Activated T-cell treated with anti-CD3 and anti-CD28 coated beads, Interleukin-2, amount 50 U/mL, for 4 hours (primary cell): ENCODE measurements at places on chromosomes 12 and 14. TPM values are rescaled to one million over a fixed set of nuclear protein-coding genes. Genes with fewer than 3 reads are reported as not detected.

Gene PKP2
- 0.16 TPM for total RNA-seq

DNA sequence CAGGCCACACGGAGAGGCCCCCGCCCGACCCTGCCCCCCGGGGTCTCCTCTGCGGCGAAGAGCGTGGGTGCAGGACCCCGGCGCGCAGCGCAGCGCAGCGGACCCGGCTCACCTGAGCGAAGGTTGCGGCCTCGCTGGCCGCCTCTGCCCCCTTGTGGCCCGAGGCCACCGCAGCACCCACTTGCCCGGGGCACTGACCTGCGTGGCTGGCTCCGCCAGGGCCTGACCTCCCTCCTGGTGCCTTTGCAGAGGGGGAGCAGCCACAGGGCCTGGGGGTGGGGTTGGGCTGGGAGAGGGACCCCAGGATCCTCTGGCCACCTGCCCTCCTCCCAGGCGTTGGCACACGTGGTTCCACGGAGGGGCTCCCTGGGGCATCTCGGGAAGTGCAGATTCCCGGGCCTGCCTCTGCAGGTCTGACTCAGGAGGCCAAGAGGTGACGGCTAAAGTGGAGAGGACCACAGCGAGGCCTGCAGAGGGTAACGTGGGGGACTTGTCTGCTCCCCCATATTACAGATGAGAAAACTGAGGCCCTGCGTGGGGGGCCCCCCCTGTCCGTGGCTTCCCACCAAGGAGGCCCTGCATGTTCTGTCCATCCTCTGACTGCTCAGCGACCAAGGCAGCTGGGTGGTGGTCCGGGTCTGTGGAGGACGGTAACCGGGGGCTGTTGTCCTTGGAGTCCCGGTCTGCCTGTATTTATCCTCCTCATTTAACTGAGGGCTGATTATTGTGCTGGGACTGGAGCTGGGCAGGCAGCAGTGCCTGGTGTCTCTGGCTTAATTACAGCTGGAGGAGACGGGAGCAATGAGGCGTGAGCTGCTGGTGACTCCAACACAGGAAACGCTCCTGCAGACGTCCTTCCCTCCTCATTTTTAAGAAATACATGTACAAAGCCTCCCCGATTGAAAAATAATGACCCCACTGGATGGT, 67.9 kb upstream of the BEGAIN start:
- DNase-seq = peak; percentile 31

GRCh38 chr12:76455582-76456345, 103.8 kb downstream of the OSBPL8 start:
- no peak for DNase-seq

- no peak for DNase-seq
These were observed 50.9 kb downstream of the ZFP36L1 start for GRCh38 chr14:68741839-68742470.

GRCh38 chr12:62731055-62731820, 203.7 kb downstream of the PPM1H start:
- no peak for DNase-seq
